ENCODE measurements at places on chromosomes 13 and 19.

- no peak for DNase-seq
Observed at GRCh38 chr13:104106705-104107393, 1040.6 kb upstream of the SLC10A2 start.

- peak; percentile 77 for DNase-seq
Observed at GRCh38 chr13:113819731-113820715, 43.9 kb downstream of the GAS6 start.

- DNase-seq = no peak
Observed at GRCh38 chr19:14114439-14114838, 3.1 kb downstream of the PRKACA start.

DNA sequence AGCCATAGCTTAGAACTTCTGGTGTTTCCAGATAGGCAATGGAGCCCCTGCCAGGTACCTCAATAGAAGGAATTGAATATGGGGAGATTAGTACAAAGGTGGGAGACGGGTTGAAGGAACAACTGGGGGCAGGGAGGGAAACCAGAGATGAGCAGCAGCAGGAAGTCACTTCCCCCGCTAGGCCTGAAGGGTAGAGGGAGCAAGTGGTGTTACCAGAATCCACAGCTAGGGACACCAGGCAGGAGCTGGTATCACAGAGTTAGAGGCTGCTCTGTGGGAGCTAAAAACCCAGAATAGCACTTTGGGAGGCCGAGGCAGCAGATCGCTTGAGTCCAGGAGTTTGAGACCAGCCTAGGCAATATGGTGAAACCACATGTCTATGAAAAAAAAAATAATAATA is 15.3 kb upstream of the HNRNPUL1 start:
- DNase-seq = no peak

DNA sequence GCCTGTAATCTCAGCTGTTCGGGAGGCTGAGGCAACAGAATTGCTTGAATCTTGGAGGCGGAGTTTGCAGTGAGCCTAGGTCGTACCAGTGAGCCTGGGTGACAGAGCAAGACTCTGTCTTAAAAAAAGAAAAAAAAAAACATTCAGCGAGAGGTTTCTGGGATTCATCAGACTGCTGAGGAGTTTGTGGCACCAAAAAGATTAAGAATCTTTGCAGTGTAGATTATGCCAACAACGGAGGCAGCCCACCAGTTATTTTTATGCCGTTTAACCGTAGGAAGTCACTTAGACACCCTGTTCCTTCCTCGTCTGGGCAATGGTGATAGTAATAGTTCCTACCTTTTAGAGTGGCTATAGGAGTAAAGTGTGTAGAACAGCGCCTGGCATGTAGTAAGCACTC is 2.5 kb downstream of the COX6B1 start:
- no peak for DNase-seq

GRCh38 chr13:74077792-74078191 is 56.4 kb downstream of the KLF12 start:
- no peak for DNase-seq

GRCh38 chr13:30037766-30038165 is 187.3 kb upstream of the UBL3 start:
- DNase-seq = no peak

DNA sequence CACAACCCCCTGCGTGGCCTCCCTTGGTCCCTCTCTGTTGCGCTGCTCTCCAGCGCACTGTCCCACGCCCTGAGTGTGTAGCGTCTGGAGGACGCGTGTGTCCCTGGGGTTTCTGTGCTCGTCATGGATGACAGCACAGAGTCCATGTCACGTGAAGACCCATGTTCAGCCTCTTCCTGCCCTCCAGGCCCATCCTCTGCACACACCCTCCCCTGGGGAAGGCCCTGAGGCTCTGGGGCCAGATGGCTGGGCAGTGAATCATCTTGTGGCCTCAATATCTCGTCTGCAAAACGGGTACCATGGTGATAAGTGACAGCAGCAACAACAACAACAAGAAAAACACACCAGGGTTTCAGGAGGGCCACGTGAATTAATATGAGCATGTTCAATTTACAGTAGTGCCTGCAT is 71.5 kb upstream of the ARHGEF7 start:
- DNase-seq = no peak

GRCh38 chr13:51035978-51036377 is 75.1 kb downstream of the C13orf42 start:
- DNase-seq = no peak

DNA sequence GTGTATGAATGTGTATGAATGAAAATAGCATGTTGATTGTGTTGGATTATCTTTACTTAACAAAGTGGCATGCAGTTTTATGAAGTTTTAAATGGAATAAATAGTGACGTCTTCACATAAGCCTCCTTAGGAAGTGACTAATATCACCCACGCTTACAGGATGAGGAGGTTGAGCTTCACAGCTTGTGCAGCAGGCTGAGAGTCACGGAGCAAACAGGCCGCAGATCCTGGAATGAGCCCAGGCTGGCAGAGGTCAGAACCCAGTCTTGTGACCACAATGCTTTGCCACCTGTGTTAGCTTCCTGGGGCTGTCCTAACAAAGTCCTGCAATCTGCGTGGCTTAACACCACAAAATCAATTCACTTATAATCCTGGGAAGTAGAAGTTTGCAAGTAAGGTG is 20.8 kb downstream of the LAIR2 start:
- no peak for DNase-seq

GRCh38 chr13:70469077-70469476 is 360.8 kb upstream of the KLHL1 start:
- no peak for DNase-seq

DNA sequence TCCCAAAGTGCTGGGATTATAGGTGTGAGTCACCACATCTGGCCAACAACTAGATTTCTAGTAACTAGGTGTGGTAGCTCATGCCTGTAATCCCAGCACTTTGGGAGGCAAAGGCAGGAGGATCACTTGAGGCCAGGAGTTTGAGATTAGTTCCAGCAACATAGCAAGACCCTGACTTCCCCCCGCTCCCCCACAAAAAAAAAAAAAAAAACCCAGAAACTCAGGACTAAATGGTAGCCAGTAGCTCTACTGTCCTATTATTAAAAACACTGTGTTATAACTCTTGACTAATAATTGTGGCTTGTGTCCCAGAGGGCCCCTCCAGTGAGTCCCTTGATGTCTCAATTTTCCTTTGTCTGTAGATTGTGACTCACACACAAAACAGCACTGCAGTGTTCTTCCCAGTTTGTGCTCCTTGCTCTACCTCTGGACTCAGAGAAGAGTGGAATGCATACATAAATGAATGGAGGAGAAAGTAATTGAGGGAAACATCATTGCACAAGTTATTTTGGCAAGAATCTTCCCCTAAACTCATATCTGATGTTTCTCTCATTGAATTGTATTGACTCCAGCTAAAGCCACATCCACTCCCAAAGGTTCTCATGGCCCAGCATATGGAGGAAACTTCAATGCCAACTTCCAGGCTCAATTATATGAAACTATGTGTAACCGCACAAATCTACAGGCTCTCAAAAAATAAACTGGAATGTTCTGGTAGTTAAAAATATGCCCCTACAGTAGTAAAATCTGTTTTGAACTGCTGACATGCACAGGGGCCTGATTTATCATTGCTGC is 8.8 kb downstream of the TPT1 start:
- no peak for DNase-seq

- DNase-seq = no peak
Observed at GRCh38 chr19:51621178-51621577, 9.0 kb downstream of the SIGLEC5 start.

GRCh38 chr19:18939922-18940768 is 872 bp downstream of the HOMER3 start:
- DNase-seq = peak; percentile 83

GRCh38 chr13:83223546-83223945 is 658.7 kb downstream of the SLITRK1 start:
- no peak for DNase-seq

DNA sequence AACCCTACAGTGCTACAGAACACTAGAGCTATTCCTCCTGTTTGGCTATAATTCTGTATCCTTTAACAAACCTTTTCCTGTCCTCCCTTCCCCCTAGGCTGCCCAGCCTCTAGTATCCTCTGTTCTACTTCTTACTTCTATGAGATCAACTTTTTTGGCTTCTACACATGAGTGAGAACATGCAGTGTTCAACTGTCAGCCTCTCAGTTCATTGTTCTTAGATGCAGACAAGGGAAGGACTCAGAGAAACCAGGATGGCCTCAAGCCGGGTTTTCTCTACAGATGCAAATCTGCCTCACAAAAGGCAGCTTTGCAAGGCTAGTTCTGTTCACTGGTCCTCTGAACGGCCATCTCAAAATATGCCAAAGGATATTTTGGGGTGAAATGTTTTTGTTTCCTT is 18.4 kb downstream of the AMER2 start:
- DNase-seq = no peak

GRCh38 chr19:11063434-11063833 is 25.8 kb upstream of the LDLR start:
- no peak for DNase-seq

- DNase-seq = no peak
Observed at GRCh38 chr13:112065521-112065866, 1.5 kb upstream of the SOX1 start.

Measured in spleen (tissue), 13 donors.